ENCODE measurements at places on chromosomes 1 and 21.

DNA sequence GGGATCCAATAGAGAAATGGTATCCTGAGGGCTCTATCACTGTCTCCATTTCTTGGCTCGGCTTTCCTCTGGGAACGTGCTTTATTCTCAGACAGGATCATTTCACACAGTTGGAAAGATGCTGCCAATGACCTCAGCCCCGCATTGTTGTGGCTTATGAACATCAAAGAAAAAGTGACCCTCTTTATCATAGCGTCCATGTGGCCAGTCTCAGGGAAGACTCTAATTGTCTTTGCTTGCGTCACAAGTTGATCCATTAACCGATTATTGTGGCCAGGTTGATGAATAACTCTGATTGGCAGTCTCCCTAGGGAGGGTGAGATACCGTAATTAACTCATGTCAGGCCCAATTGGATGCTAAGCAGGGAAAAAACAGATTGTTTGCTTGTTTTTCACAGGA is 10.4 kb upstream of the TMEM9 start:
- no peak for DNase-seq

- DNase-seq: peak; percentile 11
Observed at GRCh38 chr21:44872649-44873355, 688 bp downstream of the PTTG1IP start.

DNA sequence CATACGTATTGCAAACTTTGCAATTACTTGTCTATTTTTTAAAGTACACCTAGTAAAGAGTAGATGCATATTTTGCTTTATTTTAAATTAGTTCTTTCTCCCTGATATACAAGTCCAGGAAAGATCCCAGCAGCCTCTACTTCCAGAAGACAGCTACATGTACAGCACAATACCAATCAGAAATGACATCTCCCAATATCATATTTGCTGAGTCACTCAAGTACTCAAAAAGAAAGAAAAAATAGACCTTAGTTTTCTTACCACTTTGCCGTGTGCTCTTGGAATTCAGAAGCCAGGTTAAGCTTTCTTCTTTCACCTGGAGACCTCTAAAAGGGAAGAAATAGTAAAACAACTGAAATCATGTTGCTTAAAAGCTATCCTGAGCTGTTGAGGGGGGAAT is 412.6 kb upstream of the RUNX1 start:
- no peak for DNase-seq

- no peak for DNase-seq
Observed at GRCh38 chr1:92478393-92478792, 8.3 kb downstream of the GFI1 start.

DNA sequence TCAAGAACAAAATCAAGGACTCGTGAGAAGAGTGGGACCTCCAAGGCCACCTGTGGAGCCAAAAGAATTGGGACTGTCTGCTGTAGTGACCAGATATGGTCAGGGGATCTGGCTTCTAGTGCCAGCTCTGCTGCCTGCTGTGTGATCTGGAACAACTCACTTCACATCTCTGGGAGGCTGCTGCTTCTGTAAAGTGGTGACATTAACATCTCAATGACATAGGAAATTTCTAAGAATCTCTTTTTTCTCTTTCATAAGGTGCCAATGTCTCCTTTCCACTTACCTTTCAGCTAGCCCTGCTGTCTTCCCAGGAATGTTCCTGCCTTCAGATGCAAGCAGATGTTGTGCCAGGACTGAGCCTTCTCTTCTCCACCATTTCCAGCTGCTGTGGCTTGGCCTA is 5.0 kb upstream of the SRSF4 start:
- DNase-seq: no peak

DNA sequence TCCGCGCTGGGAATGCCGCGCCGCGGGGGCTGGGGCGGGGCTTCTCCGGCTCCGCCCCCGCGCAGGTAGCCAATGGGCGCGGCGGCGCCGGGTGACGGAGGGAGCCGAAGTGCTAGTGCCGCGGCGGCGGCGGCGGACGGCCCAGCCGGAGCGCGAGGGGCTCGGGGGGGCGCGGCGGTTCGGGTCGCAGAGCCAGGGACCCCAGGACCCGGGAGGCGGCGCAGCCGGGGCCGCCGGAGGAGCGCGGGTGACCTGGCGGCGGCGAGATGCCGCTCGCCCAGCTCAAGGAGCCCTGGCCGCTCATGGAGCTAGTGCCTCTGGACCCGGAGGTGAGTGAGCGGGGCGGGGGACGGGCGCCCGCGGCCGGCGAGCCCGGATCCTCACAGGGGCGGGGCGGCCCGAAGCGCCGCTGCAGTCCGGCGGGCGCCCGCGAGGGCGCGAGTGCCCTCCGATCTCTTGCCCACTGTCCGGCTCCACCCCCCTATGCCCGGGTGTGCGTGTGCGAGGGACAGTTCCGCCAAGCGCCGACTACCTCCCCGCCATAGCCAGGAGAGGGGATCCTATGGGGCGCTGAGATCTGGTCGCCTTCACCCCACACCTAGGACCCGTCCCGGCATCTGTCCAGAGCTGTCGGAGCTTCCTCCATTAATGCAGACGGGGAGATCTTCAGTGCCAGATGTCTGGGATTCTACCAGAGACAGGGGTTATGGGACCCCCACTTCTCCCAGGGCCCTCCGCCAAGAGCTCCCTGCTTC is at the start of gene RPS6KA1:
Gene RPS6KA1 (plus strand): TSS at position 107 of the 755 bp plus-strand sequence. CDS start 160 bp downstream, at position 267.
- peak; percentile 63 for DNase-seq

- no peak for DNase-seq
Observed at GRCh38 chr1:30191154-30191702, 532.2 kb downstream of the MATN1 start.

GRCh38 chr1:94326329-94326728 is 88.9 kb upstream of the ARHGAP29 start:
- no peak for DNase-seq

DNA sequence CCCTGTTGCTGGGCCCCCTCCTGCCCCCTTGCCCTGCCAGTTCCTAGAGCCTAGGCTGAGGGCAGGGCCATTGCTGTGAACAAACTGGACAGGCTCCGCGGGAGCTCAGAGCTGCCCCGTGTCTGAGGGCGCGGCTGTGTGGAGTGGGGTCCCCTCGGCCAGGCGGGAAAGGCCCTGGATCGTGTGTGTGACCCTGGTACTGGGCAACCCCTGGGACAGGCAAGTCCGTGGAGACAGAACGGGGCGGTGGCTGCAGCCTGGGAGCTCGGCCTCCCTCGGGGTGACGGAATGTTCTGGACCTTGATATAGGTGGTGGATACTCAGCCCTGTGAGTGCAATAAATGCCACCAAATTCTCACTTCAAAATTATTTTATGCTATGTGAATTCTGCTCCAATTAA is 27.7 kb upstream of the C1orf159 start:
- DNase-seq: no peak

GRCh38 chr1:109138358-109138757 is 24.4 kb downstream of the ELAPOR1 start:
- DNase-seq: no peak

DNA sequence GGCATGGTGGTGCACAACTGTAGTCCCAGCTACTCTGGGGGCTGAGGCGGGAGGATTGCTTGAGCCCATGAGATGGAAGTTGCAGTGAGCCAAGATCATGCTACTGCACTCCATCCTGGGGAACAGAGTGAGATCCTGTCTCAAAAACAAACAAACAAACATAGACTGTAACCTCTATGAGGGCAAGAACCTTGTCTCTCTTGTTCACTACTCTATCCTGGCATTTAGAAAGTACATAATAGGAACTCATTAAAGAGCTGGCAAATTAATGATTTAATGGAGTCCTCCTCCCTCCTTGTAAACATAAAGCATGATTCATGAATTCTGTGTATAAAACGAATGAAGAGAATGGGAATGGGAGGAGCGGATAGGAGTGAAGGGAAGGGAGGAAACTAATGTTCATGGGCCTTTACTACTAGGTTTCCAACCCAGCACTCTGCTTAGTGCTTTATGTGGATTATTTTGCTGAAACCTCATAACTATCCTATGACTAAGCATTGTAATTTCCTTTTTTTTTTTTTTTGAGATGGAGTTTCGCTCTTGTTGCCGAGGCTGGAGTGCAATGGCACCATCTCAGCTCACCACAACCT is 8.6 kb downstream of the LMOD1 start:
- DNase-seq: no peak

DNA sequence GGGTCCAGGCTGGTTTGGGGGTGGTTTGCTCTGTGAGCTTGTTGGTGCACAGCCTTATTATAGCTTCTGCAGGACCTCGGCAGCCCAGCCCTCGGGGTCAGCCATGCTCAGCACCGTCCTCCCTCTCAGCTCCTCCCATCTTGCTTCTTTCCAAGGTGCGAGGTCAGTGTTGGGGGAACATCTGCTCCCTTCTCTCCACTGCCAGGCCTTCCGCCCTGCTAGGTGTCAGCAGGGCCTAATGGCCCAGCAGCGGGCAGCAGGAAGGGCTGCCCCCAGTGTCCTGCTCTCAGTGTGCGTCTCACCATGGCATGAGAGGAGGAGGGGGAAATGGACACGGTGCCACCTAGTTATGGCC is 36.5 kb upstream of the LRRC3 start:
- DNase-seq: no peak

- no peak for DNase-seq
Observed at GRCh38 chr1:116203181-116203723, 92.1 kb downstream of the MAB21L3 start.

DNA sequence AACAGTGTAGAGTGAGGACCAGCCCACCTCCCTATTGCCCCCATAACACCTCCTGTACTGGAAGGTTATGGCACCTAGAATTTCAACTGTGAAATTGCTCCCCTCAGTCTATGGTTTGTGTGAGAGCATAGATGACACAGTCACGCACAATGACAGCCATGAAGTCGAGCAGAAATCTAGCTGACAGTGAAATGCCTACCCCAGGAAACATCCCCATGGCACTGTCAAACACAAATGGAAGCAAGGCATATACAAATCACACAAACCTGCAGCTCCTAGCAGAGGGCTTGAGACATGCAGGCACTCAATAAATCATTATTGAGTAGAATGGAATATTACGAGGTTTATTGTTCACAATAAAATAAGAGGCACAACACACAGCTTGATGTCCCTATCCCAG is 142.5 kb upstream of the ST6GALNAC5 start:
- no peak for DNase-seq

- peak; percentile 60 for DNase-seq
Observed at GRCh38 chr1:43708002-43708410, 670 bp downstream of the ST3GAL3 start.

DNA sequence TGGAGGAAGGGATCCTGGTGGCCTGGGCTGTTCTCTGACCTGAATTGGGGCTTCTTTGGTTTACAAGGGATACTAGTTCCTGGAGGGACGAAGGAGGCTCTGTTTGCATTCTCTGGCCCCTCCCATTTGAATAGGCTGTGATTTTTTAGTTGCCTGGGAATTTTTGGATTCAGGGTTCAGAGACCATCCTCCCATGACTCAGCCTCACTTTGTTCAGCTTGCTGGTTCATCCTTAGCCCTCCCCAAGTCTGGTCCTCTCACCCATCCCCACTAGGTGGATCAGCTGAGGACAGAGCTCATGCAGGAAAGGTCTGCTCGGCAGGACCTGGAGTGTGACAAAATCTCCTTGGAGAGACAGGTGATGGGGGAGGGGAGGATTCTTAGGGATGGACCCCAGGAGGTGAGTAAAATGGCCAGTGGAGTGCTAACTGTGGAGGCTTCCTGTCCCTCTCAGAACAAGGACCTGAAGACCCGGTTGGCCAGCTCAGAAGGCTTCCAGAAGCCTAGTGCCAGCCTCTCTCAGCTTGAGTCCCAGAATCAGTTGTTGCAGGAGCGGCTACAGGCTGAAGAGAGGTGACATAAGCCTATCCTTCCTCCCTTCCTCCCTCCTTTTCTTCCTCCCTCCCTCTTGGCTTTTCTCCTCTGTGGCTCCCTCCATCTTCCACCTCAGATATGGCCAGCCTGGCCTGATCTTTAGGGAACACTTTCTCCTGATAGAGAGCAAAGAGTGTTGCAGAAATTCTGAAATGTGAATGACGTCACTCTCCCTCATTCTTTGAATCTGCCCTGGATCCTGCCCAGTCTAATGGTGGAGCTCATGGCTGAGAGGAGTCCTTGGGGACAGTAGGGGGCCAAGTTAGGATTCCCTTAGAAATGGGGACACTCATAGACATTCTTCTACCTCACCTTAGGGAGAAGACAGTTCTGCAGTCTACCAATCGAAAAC is 4.5 kb upstream of the TUFT1 start:
- DNase-seq: no peak

DNA sequence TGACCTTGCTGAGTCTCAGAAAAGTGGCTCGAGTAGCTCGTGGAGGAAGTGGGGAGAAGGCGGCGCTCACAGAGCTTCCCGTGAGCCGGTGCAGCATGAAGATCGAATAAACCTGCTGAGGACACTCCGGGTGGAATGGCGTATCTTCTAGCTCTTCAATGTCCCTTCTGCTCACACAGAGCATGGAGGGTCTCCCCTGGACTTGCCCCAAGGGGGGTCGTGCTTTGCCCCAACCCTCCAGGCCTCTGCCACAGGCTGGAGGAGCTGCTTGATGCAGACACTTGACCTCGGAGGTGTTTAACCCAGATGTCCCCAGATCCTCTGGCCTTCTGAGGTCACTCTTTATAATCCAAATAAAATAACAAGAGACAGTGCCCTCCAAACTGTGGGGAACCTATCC is 2.2 kb upstream of the KRTAP10-12 start:
- DNase-seq: no peak

DNA sequence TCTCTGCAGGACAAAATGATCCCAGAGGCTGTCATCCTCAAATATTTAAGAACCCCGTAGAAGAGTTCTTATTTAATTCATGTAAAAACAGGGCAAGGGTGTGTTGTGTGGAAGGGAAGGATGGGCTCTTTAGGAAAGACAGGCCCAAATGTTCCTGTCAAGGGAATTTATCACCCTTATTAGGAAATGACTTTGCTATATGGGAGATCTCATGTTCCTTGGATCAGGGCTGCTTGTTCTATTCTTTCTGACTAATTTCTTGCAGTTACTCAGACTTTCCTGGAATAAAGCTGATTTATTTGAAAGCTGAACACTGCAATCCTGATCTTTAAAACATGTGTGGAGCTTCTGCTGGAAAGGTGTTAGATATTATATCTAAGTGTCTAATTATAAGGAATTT is 72.8 kb downstream of the SELENOF start:
- no peak for DNase-seq

- no peak for DNase-seq
Observed at GRCh38 chr1:64220241-64220640, 16.8 kb downstream of the UBE2U start.

DNA sequence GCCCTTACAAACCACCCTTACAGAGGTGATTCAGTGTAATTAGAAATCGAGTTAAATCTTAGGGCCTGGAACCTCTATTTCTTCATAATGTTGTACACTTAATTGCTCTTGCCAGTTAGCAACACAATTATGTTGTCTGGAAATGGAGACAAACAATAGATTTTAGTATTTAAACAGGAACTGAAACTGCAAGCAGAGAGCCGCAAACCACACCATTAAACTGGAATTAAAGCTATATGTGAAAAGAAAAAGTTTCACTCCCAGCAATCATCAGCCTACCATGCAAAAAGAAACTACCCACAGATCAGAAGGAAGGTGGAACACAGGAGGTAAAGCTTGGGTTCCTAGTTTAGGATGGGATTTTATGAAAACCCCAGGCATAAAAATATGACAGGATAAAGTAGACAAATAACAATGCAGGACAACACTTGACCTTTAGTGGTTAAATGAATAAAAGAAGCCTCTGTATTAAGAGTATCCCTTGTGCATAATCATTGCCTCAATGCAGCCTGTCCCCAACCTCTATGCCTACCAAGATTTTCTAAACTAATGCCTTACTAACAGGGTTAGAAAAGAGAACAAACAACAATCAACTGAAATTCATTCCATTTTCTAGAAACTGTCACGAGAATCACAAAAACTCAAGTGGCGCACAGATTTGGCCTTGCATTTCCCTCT is 304.3 kb upstream of the ESRRG start:
- no peak for DNase-seq

- peak; percentile 23 for DNase-seq
Observed at GRCh38 chr1:66217021-66217420, 316.9 kb upstream of the SGIP1 start.

GRCh38 chr1:34842952-34843371 is 16.6 kb downstream of the SMIM12 start:
- no peak for DNase-seq

All from NCI-H1105 treated with DMSO at 0.1 percent for 48 hours (cell line).